ENCODE measurements at places on chromosomes 5 and 9. TPM values are rescaled to one million over a fixed set of nuclear protein-coding genes. Genes with fewer than 3 reads are reported as not detected.

DNA sequence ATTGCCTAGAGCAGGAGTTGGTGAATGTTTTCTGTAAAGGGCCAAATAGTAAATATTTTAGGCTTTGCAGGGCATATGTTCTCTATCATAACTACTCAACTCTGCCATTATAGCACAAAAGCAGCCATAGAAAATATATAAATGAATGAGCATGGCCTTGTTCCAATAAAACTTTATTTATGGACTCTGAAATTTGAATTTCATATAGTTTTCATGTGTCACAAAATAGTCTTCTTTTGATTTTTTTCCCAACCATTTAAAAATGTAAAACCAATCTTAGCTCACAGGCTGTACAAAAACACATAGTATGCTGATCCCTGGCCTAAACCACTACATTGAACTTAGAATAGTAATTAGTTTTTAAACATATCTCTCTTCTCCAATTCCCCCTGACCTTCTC, 179.6 kb downstream of the ZNF462 start:
- DNase-seq = no peak
- no peaks in the 10 kb centered on the region for H3K36me3 ChIP-seq
- H3K27me3 ChIP-seq = no peaks in the 10 kb centered on the region
- peaks cover 7% of the 10 kb centered on the region for H3K4me1 ChIP-seq
- no peak overlapping the region for H3K4me3 ChIP-seq

DNA sequence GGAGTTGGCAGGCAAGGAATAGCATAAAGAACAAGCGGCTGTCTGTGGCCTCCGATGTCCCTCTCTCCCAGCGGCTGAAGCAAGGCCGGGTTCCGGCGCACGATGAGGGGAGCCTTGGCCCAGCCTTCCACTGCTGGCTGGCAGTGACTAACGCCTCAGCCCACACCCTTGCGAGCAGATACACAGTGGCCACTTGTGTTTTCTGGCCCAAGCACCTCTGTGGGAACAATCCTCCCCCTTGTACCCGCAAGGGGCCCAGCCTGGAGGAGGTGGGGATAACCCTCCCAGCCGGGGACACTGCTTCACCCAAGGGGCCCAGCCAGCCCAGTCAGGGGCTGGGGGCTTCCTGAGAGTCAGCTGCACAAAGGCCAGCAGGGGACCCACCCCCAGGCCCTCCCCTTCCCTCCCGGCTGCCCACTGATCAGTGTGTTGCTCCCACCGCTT, 23.2 kb downstream of the STK10 start:
- H3K27me3 ChIP-seq = no peaks in the 10 kb centered on the region
- no peak for DNase-seq

DNA sequence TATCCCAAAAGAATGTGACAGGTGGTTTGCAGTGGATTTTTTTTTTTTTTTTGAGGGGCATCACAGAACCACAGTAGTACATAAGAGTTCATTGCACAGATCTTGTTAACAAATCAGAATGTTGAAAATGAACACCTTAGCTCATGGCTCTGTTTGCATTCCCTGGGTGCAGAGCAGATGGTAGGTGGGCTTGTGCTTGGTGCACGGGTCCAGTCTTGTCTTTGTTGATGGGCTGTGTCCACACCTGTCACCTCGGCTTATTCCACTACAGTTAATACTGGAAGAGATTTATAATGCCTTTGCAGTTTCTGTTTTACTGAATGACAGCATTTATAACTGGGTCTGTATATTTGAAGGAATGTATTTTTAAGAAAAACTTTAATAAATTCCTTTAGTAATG, 146.6 kb downstream of the KDM4C start:
- H3K4me3 ChIP-seq = no peak overlapping the region
- H3K4me1 ChIP-seq = peaks cover 50% of the 10 kb centered on the region
- no peaks in the 10 kb centered on the region for H3K27me3 ChIP-seq
- H3K36me3 ChIP-seq = no peaks in the 10 kb centered on the region
- DNase-seq = no peak

GRCh38 chr5:143065185-143065965, 295.2 kb downstream of the ARHGAP26 start:
- H3K4me3 ChIP-seq = no peak overlapping the region
- H3K27me3 ChIP-seq = no peaks in the 10 kb centered on the region
- H3K4me1 ChIP-seq = peaks cover 40% of the 10 kb centered on the region
- DNase-seq = no peak
- peaks cover 7% of the 10 kb centered on the region for H3K36me3 ChIP-seq
- H3K27ac ChIP-seq = 0 out of 2 replicates have a peak overlapping the region, but pooled peaks have one; percentile 37

Gene CNOT6
- total RNA-seq = 41.0 TPM

GRCh38 chr9:19965336-19965735, 176.5 kb upstream of the SLC24A2 start:
- H3K4me3 ChIP-seq = no peak overlapping the region
- H3K27me3 ChIP-seq = no peaks in the 10 kb centered on the region
- no peak overlapping the region for H3K27ac ChIP-seq
- H3K36me3 ChIP-seq = no peaks in the 10 kb centered on the region
- DNase-seq = no peak

Gene EDIL3
- 48.3 TPM for total RNA-seq

DNA sequence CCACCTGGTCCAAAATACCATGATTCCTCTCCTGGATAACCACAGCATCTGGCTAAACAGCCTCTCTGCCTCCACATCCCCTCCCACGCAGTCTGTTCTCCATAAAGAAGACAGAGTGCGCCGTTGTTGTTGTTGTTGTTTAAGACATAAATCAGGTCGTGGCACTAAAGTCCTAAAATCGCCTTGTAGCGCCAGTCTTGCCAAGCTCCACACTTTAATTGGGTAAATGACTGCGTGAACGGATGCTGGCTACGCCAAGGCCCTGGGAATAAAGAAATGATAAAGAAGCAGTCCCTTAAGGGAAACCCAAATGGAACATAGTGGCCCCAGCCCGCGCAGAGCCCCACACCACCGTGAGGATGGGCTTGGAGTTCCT, 364 bp upstream of the SFXN1 start:
- peaks cover 32% of the 10 kb centered on the region for H3K27me3 ChIP-seq
- no peak overlapping the region for H3K27ac ChIP-seq
- H3K4me1 ChIP-seq = peaks cover 29% of the 10 kb centered on the region
- H3K36me3 ChIP-seq = peaks cover 23% of the 10 kb centered on the region
- H3K4me3 ChIP-seq = peak overlapping the region; percentile 77
- no peak for DNase-seq

Gene SMIM32
- total RNA-seq = 0.18 TPM

DNA sequence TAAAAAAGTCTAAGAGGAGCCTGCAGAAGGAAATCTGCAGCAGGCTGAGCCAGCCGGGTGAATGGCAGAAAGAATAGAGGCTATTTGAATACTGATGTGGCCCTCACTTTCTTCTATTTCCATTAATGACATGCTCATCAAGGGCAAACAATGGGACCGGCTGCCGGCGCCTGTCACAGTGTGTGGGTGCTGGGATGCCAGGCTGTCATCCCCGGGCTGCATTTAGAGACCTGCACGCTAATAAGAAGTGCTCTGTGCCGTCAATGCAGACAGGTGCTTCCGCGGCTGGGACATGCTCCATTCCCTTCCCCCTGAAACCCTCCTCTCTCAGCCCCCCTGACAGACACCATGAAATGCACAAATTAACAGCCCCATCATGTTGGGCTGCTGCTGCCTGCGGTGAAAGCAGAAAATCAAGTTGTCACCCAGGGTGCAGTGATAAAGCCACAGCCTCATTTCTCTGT, 217.7 kb upstream of the TBCA start:
- peaks cover 53% of the 10 kb centered on the region for H3K27me3 ChIP-seq
- DNase-seq = no peak
- no peak overlapping the region for H3K27ac ChIP-seq
- H3K4me1 ChIP-seq = peaks cover 47% of the 10 kb centered on the region
- peak overlapping the region; percentile 13 for H3K4me3 ChIP-seq

Gene SPINK4
- not detected for total RNA-seq

DNA sequence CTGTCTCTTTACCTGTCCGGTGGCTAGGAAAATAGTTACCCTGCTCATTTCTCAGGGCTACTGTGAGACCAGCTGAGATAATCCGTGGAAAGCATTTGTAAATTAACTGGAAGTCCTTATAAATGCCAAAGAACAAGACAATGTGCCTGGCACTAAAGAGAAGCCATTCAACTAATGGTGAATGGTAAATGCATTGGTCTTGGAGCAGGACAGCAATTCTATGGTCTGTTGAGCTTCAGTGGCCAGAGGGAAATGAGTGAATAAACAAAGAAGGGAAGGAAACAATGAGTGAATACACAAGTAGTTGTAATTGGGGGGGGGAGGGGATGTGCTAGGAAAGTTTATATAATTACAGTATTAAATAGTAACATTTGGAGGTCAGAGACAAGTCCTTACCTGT, 353.6 kb downstream of the SEMA5A start:
- H3K27ac ChIP-seq = no peak overlapping the region
- H3K4me1 ChIP-seq = peaks cover 6% of the 10 kb centered on the region
- H3K27me3 ChIP-seq = no peaks in the 10 kb centered on the region
- DNase-seq = no peak
- H3K36me3 ChIP-seq = no peaks in the 10 kb centered on the region

GRCh38 chr9:35962126-35962906, 4.4 kb upstream of the OR2S2 start:
- H3K36me3 ChIP-seq = no peaks in the 10 kb centered on the region
- no peak overlapping the region for H3K27ac ChIP-seq
- peak; percentile 29 for DNase-seq
- peaks cover 5% of the 10 kb centered on the region for H3K4me1 ChIP-seq

GRCh38 chr9:5438301-5439162, 807 bp upstream of the PLGRKT start:
- peaks cover 25% of the 10 kb centered on the region for H3K36me3 ChIP-seq
- H3K27me3 ChIP-seq = no peaks in the 10 kb centered on the region
- peaks cover 24% of the 10 kb centered on the region for H3K4me1 ChIP-seq
- DNase-seq = no peak
- peak overlapping the region; percentile 95 for H3K4me3 ChIP-seq

DNA sequence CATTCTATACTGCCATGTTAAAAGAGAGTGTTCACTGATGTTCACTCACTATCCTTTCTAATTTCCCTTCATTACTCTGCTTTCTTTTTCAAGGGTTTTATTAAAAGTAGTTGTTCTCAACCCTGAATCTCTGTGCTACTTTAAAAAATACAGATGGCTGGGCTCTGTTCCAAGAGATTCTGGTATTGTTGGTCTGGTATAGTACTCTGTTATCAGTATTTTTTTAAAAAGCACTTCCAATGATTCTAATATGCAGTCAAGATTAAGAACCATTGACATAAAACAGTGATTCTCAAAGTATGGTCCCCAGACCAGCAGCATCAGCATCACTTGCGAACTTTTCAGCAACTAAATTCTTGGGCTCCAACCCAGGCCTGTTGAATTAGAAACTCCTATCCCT, 77.0 kb upstream of the STARD4 start:
- no peaks in the 10 kb centered on the region for H3K27me3 ChIP-seq
- no peak overlapping the region for H3K27ac ChIP-seq
- no peaks in the 10 kb centered on the region for H3K36me3 ChIP-seq
- no peaks in the 10 kb centered on the region for H3K4me1 ChIP-seq
- DNase-seq = no peak
- no peak overlapping the region for H3K4me3 ChIP-seq

Gene LAMC3
- total RNA-seq = 35.9 TPM

GRCh38 chr9:31519011-31519410, 865.4 kb upstream of the ACO1 start:
- DNase-seq = peak; percentile 51
- no peaks in the 10 kb centered on the region for H3K27me3 ChIP-seq
- H3K4me3 ChIP-seq = no peak overlapping the region
- H3K27ac ChIP-seq = no peak overlapping the region
- H3K36me3 ChIP-seq = no peaks in the 10 kb centered on the region
- H3K4me1 ChIP-seq = peaks cover 11% of the 10 kb centered on the region

Gene FAM221B
- total RNA-seq = not detected

- H3K4me1 ChIP-seq = peaks cover 53% of the 10 kb centered on the region
- no peak overlapping the region for H3K4me3 ChIP-seq
- peaks cover 61% of the 10 kb centered on the region for H3K36me3 ChIP-seq
- peak overlapping the region; percentile 79 for H3K27ac ChIP-seq
- H3K27me3 ChIP-seq = no peaks in the 10 kb centered on the region
Measured at GRCh38 chr9:106920701-106921283, 57.8 kb downstream of the ZNF462 start.

Gene LCN9
- 1.7 TPM for total RNA-seq

DNA sequence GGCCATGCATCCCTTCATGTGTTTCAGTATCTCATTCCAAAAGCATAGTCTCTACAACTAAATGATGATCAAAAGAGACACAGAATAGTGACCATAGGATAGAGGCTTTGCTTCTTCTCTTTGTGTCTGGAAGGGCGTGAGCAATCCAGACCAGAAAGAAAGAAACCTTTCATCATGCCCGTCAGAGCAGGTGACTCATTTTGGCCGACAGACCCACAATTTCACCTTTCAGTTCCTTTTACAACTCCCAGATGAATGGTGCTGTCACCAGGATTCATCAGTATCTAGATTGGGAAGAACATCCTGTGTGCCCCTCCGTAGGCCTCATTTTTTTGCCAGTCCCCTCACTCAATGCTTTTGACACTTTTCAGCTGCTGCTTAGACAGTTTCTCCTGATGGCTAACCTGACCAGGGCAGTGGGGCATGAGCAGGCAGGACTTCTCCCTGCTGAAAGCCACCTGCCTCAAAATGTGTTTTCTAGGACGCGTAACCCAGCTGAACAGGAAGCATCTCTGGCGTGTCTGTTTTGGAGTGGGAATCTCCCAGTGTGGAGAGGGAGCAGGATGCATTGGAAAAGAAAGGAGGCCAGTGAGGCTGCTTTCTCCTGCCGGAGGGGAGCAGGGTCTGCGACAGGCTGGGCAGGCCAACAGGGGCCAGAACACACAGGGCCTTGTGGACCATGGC, 21.2 kb downstream of the ABLIM3 start:
- no peak for DNase-seq
- H3K4me1 ChIP-seq = no peaks in the 10 kb centered on the region
- no peak overlapping the region for H3K27ac ChIP-seq
- H3K4me3 ChIP-seq = no peak overlapping the region

Gene GABRA6
- not detected for total RNA-seq

DNA sequence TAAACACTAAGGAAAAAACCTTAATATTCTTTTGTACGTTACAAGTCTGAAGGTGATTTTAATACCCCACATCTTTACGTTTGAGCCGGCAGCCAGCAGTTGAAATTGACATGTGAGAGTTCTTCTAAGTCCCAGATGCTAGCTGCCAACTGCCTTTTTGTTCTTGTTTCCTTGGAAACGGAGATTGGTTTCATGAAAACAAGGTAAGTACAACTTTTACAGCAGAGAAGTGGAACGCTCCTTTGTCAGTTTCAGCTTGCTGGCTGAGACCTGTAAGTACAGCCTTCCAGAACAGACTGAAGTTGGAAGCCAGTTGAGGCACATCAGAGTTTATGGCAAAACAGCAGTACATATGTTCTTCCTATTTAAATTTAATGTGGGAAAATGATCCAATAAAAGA, 1018.4 kb upstream of the ARRDC3 start:
- DNase-seq = no peak
- H3K36me3 ChIP-seq = no peaks in the 10 kb centered on the region
- H3K27ac ChIP-seq = no peak overlapping the region
- no peak overlapping the region for H3K4me3 ChIP-seq
- H3K27me3 ChIP-seq = no peaks in the 10 kb centered on the region
- no peaks in the 10 kb centered on the region for H3K4me1 ChIP-seq

GRCh38 chr9:134418354-134418753, 92.1 kb downstream of the RXRA start:
- H3K4me3 ChIP-seq = no peak overlapping the region
- no peak for DNase-seq
- no peaks in the 10 kb centered on the region for H3K4me1 ChIP-seq
- peaks cover 5% of the 10 kb centered on the region for H3K36me3 ChIP-seq

Gene STK32A
- 3.0 TPM for total RNA-seq
